ENCODE measurements at places on chromosomes 2 and 18.
A peak's percentile ranks its signal among the peaks of the same experiment; 100 is the strongest.

DNA sequence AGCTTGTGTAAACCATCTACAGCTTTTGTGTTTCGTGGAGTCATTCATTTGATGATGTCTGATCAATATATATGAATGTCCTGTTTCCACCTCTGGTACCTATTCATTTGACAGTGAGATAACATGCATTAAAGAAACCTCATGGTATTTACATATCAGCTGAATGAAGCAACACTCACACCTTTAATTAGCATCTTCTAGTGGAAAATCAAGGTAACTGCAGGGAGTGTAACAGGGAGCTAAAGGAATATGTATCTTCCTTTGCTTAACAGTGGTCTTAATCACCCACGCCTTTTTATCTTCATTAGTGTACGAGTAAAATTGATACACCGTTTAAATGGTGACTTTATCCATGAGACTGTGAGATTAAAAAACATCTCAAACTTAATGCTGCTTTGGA lies 15.6 kb downstream of the SLC39A10 start:
- DNase-seq, result no peak

- no peak for DNase-seq
Measured at GRCh38 chr2:84996909-84997308, 25.9 kb downstream of the KCMF1 start.

DNA sequence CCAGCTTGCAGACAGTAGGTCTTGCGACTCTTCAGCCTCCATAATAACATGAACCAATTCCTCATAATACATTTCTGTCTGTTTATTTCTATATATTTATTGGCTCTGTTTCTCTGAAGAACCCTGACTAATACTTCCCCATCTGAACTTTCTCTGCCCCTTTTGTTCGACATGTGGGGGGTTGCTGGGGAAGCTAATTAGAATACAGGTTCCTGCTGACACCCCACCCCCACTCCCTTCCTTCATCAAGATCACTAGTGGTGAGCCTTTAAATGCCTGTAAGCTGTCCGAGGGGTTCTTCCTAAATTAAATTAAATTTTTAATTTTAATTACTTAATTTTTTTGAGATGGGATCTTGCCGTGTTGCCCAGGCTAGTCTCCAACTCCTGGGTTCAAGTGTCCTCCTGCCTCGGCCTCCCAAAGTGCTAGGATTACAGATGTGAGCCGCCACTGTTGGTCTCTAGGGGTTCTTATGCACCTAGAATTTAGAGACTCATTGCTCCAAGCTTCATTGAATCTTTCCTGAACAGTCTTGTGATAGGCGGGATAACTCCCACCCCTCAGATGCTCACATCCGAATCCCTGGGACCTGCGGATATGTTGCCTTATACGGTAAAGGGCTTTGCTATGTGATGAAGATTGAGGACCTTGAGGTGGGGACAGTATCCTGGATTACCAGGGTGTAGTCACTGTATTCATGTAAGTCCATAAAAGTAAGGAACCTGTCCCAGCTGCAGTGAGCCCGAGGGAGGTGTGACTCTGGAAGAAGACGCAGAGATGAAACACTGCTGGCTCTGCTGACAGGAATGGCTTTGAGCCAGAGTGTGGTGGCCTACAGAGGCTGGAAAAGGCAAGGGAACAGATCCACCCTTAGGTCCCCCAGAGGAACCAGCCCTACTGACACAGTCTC lies 26.2 kb downstream of the HPCAL1 start:
- DNase-seq, result no peak

- no peak for DNase-seq
Measured at GRCh38 chr2:8457699-8458502, 224.0 kb upstream of the ID2 start.

DNA sequence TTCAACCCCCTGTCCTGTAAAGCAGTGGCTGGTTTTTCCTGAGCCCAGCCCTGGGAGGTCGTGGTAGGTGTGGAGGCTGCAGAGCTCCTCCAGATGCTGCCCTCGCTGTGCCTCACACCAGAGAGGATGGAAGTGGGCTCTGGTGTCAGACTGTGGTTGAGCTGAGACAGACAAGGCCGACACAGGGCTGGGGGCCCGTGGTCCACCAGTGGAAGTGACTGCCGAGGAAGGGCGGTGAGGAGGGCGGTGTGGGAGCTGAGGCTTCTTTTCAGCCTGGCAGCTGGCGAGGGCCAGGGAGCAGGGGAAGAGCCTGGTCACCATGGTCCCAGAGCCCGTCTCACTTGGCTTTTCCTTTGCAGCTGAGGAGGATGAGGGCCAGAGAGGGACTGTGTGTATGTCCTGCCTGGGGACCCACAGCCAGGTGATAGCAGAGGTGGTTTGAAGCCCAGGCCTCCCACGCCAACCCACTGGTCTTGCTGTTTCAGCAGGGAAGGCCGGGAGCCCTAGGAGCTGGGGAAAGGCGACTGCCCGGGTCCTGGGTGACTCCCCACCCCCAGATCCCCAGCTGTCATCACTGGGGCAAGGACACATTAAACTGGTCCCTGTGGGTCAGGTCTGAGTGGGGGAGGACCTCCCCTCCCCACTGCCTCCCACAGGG lies 8.5 kb downstream of the SFTPB start:
- no peak for DNase-seq

DNA sequence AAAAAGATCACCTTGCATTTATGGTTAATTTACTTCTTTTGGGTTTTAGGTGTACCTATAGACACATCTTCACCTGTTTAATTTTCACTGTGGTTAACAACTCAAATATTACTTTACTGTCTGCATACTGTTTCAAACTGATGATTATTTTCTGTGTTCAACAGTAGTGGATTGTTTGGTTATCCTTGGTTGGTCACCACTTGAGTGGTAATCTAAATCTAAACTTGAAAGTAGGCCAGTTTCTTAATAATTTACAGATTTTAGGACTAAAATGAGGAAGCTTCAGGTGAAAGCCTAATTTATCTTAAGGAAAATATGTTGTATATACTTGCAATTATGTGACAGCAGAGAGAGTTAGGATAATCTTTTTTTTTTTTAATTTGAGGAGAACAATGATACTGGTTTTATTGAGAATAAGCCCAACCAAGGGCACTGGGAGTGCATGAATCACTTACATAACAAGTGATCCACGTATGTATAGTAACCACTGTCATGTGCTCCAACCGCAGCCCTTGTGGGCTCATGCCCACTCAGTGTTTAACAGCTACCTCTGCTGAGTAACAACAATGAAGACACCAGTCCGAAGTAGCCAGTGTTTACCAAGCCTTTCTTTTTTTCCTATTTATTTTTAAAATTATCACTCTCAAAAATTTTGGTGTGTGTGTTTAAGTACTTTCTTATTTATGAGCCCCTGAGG lies 31.0 kb upstream of the WDSUB1 start:
- no peak for DNase-seq

DNA sequence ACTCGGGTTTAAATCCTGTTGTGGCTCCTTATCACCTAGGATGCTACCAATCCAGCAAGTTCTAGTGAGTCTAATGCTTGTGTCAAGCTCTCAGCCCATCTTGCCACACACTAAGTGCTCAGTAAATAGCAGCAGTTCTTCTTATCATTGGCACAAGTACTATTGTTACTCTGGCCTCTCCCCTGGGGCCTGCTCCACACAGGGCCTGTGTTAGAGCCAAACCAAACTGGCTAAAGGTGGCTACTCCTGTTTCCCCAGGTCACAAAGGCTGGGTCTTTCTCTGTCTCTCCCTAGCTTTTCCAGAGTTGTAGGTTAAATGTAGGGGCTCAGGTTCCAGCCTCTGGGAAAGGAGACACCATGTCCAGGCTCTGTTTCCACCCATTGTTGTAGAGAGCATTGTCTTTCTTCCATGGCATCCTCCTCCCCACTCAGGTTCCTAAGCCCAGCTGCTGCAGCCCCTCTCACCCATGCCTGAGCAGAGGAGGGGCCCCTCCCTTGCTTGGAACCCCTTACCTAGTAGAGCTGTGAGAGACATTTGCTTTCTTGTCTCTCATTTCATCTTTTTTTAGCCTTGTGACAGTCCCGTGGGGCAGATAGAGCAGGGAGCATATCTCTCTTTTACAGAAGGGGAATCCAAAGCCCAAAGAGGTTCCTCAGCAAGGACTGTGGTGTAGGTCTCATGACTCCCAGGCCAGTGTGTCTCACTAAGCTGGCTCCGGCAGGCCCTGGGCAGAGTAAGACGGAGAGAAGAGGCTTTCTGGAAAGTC lies 56.4 kb upstream of the OTOF start:
- DNase-seq, result no peak

- no peak for DNase-seq
Measured at GRCh38 chr2:23206650-23207049, 178.3 kb upstream of the KLHL29 start.

DNA sequence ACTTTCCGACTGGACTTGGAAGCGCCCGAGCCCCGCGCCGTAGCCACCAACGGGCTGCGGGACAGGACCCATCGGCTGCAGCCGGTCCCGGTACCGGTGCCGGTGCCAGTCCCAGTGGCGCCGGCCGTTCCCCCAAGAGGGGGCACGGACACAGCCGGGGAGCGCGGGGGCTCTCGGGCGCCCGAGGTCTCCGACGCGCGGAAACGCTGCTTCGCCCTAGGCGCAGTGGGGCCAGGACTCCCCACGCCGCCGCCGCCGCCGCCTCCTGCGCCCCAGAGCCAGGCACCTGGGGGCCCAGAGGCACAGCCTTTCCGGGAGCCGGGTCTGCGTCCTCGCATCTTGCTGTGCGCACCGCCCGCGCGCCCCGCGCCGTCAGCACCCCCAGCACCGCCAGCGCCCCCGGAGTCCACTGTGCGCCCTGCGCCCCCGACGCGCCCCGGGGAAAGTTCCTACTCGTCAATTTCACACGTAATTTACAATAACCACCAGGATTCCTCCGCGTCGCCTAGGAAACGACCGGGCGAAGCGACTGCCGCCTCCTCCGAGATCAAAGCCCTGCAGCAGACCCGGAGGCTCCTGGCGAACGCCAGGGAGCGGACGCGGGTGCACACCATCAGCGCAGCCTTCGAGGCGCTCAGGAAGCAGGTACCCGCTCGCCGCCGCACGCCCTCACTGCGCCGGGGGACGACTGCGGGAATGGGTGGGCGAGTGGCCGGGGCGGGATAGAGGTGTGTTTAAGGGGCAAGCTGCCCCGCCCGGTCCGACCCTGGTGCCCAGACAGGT lies 713 bp downstream of the ATOH8 start:
- peak; percentile 71 for DNase-seq

DNA sequence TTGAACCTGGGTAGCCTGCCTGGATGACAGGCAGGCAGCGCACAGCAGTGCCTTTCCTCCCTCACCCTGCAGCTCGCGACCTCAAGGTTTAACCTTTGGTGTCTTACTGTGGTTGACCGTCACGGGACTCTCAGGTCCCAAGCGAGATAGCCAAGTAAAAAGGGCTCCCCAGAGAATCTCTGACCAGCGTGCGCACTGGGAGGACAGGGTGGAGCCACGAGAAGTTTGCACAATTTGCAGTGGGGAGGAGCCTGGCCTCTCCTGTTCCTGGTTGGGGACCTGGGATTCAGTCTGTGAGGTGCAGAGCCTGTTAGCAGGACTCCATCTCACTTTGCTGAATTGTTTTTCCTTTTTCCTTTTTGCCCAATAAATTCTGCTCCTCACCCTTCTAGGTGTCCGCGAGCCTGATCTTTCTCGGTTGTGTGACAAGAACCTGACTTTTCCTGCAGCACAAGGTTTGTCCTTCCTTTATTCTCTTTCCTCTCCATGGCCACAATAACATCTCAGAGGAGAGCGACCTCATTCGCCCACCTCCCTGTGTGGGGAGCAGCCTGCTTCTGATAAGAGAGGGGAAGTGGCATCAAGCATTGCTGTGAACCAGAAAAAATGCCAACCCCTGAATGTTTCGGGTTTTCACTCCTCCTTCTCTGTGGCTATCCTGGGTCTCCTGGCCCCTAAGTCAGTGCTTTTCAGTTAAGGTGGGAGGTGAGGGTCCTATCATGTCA lies 36.2 kb downstream of the POU3F3 start:
- DNase-seq, result no peak

DNA sequence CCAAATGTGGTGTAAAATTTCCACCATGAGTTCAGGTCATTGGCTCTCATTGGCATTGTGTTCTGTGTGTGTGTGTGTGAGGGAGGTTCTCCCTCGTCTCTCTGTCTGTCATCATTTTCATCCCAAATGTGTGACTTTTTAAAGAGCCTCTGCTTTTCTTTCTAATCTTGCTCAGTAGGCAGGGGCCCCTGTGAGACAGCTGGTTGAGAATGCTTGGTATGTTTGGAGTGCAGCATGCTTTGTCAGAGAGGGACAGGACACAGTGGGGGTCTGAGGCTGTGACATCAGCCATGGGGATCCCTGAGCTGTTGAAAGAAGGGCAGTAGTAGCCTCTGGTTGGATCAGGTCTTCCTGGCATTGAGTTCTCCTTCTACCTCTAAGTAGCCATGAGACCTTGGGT lies 10.6 kb downstream of the PTPRM start:
- DNase-seq, result peak; percentile 11

GRCh38 chr18:23405636-23406035 lies 47.5 kb upstream of the RIOK3 start:
- DNase-seq, result no peak

Data from fibroblast of villous mesenchyme (primary cell).